ENCODE measurements at places on chromosomes 5 and 9.

DNA sequence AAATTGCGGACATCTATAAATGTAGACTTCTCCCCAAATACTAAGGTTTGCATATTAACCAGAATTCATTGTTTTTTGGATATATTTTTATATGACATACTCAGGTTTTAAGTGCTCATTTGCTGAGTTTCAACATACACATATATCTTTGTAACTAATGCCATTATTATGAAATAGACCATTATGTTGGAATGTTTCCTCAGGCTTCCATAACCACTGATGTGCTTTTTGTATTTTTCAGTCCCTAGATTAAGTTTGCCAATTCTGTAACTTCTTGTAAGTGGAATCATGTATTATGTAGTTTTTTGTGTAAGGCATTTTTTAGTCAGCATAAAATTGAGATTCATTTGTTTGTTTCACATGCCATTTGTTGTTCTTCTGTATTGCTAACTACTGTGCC is 32.1 kb downstream of the HSPA4 start:
- peaks cover 18% of the 10 kb centered on the region for H3K36me3 ChIP-seq
- no peak overlapping the region for H3K27ac ChIP-seq
- no peak overlapping the region for H3K4me3 ChIP-seq
- no peak for DNase-seq

DNA sequence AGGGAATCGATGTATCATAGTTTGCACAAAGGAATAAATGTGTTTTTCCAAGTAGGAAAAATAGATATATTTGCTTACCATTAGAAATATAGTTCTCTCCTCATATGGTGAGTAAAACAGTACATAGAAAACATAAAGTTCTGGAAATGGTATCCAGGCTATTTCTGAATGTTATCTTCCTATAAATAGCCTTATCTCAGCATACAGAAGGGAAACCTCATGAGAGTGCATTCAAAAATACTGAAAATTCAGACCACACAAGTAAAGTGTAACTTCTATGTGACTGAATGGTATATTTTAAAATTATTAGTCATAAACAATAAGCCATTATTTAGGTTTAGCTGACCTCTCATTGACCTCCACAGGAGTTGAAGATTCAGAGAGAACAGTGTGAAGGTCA is 43.5 kb downstream of the MOCS2 start:
- H3K27me3 ChIP-seq: no peaks in the 10 kb centered on the region
- H3K4me3 ChIP-seq: no peak overlapping the region
- peaks cover 1% of the 10 kb centered on the region for H3K36me3 ChIP-seq
- no peak overlapping the region for H3K27ac ChIP-seq

- no peak for DNase-seq
- H3K27me3 ChIP-seq: no peaks in the 10 kb centered on the region
- no peak overlapping the region for H3K27ac ChIP-seq
- no peak overlapping the region for H3K4me3 ChIP-seq
These were observed 37.9 kb upstream of the KLF9 start for GRCh38 chr9:70452365-70452764.

DNA sequence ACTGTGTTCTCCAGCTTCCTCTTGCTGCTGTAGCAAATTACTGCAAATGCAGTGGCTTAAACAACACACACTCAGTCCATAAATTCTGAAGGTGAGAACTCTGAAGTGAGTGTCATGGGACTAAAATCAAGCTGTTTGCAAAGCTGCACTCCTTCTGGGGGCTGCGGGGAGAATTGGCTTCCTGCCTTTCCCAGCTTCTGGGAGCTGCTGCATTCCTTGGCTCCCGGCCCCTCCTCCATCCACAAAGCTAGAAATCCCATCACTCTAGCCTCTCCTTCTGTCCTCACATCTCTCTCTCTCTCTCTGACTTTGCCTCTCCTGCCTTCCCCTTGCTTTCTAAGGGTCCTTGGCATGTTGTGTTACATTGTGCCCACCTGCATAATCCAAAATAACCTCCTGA is 14.2 kb upstream of the MED10 start:
- H3K36me3 ChIP-seq: no peaks in the 10 kb centered on the region
- DNase-seq: no peak
- no peak overlapping the region for H3K27ac ChIP-seq
- H3K27me3 ChIP-seq: no peaks in the 10 kb centered on the region
- H3K4me3 ChIP-seq: no peak overlapping the region

GRCh38 chr5:180209137-180209581 is at the start of gene RASGEF1C:
Gene RASGEF1C, minus strand, starts transcription at chr5:180209211. Its CDS starts 71,159 bp downstream, at chr5:180138052.
- no peak within 1 kb of the TSS for H3K27ac ChIP-seq
- peaks cover 7% of the 10 kb centered on the region for H3K27me3 ChIP-seq
- H3K4me3 ChIP-seq: peak within 1 kb of the TSS; percentile 73
- peaks cover 6% of the 10 kb centered on the region for H3K4me1 ChIP-seq
- DNase-seq: peak; percentile 66

- H3K36me3 ChIP-seq: no peaks in the 10 kb centered on the region
- DNase-seq: no peak
- no peak overlapping the region for H3K27ac ChIP-seq
- H3K4me3 ChIP-seq: no peak overlapping the region
- no peaks in the 10 kb centered on the region for H3K4me1 ChIP-seq
These were observed 35.9 kb upstream of the DMRT2 start for GRCh38 chr9:1014225-1014624.

GRCh38 chr9:27633764-27634163 is 60.5 kb upstream of the C9orf72 start:
- H3K4me3 ChIP-seq: no peak overlapping the region
- no peaks in the 10 kb centered on the region for H3K27me3 ChIP-seq
- DNase-seq: no peak
- no peak overlapping the region for H3K27ac ChIP-seq
- no peaks in the 10 kb centered on the region for H3K36me3 ChIP-seq

DNA sequence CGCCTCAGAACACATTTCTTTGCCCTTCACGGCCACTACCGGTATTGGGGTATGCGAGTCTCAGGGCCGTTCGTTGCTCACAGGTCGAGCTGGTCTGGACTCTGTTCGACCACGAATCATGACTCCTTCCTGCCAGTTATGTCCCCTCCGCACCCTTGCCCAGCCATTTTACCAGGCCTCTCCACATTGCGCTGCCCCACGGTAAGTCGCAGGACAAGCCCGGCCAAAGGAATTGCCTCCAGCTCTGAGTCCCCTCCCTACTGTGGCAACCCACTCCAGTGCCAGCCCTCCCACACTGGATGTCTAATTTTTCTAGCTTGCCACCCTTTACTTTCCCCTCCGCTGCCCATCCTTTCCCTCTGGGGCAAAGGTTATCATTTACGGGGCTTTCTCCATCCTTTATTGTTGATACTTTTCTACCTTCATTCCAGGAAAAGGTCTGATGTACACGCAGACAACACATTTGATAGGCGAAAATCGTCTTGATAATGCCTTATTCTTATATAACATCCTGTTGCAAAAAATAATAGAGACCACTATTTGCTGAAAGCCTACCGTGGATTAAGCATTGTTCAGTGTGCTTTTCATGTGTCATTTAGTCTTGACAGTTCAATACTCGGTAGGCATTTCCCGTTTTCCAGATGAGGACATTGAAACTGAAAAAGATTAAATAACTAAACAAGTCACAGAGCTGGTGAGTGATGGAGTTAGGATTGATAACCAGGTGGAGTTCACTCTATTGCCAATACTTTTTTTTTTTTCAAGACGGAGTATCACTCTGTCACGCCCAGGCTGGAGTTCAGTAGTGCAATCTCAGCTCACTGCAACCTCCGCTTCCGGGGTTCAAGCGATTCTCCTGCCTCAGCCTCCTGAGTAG is 958 bp upstream of the HSPA5 start:
- H3K36me3 ChIP-seq: peaks cover 17% of the 10 kb centered on the region
- peaks cover 8% of the 10 kb centered on the region for H3K4me1 ChIP-seq
- H3K27ac ChIP-seq: peak overlapping the region; percentile 76
- H3K4me3 ChIP-seq: peak overlapping the region; percentile 78
- DNase-seq: no peak

- peaks cover 55% of the 10 kb centered on the region for H3K36me3 ChIP-seq
- no peaks in the 10 kb centered on the region for H3K27me3 ChIP-seq
- H3K4me1 ChIP-seq: no peaks in the 10 kb centered on the region
- no peak overlapping the region for H3K4me3 ChIP-seq
- no peak overlapping the region for H3K27ac ChIP-seq
These were observed 17.5 kb downstream of the TRIP13 start for GRCh38 chr5:909994-910768.

GRCh38 chr5:94045839-94046782 is 304.7 kb upstream of the POU5F2 start:
- H3K4me3 ChIP-seq: no peak overlapping the region
- no peaks in the 10 kb centered on the region for H3K27me3 ChIP-seq
- no peaks in the 10 kb centered on the region for H3K4me1 ChIP-seq
- no peak for DNase-seq

DNA sequence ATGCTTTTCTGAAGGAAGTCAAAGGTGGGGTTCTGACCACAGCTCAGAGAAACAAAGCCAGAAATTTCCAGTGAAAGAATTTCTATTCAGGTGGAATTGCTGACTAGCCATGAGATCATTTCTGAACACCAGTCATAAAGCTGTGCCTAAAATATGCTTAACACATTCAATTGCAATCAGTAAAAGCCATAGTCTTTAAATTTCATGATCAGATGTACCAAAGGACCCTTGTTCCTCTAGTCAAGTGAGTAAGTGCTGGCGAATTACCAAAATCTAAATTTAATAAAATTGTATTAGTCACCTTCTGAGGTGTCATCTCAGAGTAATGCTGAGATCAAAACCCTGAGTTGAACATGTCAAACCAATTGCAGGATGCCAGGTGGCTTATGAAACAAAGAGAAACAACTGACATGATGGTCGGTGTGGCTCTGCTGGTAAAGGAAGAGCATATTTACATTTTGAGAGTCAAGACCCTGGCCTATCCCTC is 334.2 kb upstream of the CCNH start:
- H3K4me1 ChIP-seq: no peaks in the 10 kb centered on the region
- DNase-seq: no peak
- H3K36me3 ChIP-seq: no peaks in the 10 kb centered on the region
- H3K4me3 ChIP-seq: no peak overlapping the region

DNA sequence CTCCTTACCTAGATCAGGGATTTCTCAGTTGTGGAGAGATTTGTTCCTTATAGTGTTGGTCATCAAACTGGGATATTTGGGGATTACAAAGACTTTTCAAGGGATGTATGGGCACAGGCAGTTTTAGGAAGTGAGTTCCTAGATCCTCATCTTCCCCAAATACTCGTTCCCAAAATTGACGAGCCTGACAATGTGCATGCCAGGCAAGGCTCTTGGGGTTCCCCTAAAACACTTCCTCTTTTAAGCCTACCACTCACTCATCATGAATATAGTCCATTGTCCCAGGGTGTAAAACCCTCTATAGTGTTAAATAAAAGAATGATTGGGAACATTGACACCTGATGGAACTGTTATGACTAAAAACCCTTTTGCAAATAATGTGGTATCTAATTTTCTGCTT is 26.4 kb downstream of the PDCD1LG2 start:
- DNase-seq: peak; percentile 22
- no peak overlapping the region for H3K27ac ChIP-seq
- H3K4me1 ChIP-seq: no peaks in the 10 kb centered on the region
- H3K27me3 ChIP-seq: no peaks in the 10 kb centered on the region
- no peaks in the 10 kb centered on the region for H3K36me3 ChIP-seq
- no peak overlapping the region for H3K4me3 ChIP-seq

DNA sequence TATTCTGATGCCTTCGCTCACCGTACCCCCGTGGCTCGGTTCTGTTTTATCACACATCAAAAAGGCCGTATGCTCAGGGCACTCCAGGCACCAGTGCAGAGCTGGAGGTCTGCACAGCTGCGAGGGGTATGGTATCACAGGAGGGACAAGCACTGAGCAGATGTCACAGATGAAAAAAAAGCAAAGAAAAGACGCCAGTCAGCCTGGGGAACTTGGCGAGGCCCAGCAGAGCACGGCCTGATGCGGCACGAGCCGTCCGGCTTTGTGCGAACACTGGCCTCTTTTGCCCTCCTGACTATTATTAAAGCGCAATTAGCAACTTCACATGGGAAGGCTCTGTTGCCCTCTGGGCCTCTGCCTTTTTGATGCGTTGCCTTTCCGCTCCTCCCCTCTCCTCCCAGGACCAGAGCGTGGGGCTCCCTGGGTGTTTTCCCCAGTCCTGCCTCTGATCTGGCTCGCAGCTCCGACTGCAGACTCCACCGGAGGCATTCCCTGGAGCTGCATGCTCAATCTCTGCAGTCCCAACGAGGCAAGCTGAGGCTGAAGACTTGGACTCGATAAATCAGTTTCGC is 44.4 kb downstream of the AK8 start:
- no peak overlapping the region for H3K27ac ChIP-seq
- H3K4me3 ChIP-seq: no peak overlapping the region
- no peaks in the 10 kb centered on the region for H3K36me3 ChIP-seq
- H3K27me3 ChIP-seq: no peaks in the 10 kb centered on the region

DNA sequence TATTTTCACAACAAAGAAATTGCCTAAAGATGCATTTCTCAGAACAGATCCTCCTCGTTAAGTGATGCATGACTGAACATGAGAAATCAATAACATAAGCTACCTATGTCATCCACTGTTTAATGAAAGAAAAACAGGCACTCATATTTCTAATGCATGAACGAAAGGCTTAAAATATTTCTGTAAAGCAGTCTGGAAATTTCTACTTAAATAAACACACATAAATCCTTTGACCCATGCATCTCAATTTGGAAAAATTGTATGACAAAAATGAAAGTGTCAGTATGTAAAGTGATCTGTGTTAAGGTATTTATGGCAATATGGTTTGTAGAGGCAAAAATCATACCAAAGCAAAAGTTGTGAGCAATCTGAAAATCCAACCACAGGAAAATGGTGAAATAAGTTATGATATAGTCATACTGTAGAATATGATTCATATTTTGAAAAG is 399.2 kb upstream of the GRAMD2B start:
- no peak for DNase-seq
- no peaks in the 10 kb centered on the region for H3K4me1 ChIP-seq
- no peaks in the 10 kb centered on the region for H3K27me3 ChIP-seq
- H3K4me3 ChIP-seq: no peak overlapping the region
- H3K27ac ChIP-seq: no peak overlapping the region

DNA sequence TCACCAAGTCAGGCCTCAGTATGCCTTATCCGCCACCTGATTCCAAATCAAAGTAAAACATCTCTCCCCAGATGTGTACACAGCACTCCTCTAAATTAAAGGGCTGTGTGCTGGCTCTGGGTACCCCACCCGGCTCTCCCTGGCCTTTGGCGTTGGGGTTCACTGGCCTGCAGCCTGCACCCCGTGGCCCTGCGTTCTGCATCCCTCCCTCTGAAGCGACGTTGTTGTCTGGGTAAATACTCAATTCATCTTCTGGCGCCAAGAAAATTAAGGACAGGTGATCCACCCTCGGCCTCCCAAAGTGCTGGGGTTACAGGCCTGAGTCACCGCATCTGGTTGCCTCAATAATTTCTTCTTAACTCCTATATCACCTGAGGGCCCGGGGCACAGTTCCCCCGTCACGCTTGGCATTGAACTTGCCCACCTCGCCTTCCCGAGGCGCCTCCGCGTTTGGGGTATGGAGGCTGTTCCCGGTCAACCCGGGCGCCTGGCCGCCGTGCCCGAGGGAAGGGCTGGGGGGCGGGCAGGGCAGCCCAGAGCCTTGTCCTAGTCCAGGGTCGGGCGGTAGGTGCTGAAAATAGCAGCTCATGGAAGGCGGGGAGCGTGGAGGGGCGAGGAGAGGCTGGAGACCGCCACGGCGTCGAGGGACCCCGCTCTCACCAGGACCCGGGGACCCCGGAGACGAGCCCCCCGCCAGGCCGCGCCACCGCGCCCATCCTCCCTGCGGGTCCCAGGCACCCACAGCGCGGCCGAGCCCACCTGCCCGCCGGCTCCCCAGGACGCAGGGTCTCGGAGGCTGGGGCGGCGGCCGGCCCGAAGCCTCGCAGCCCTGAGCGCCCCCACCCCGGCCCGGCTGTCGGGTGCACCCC is 531 bp downstream of the ABO start:
- no peak overlapping the region for H3K27ac ChIP-seq
- H3K36me3 ChIP-seq: no peaks in the 10 kb centered on the region
- H3K4me3 ChIP-seq: peak overlapping the region; percentile 6
- peaks cover 38% of the 10 kb centered on the region for H3K27me3 ChIP-seq

- DNase-seq: no peak
- H3K27me3 ChIP-seq: no peaks in the 10 kb centered on the region
- H3K4me1 ChIP-seq: no peaks in the 10 kb centered on the region
- H3K27ac ChIP-seq: no peak overlapping the region
These were observed 1275.4 kb upstream of the CDH18 start for GRCh38 chr5:21263361-21263760.

Data from trophoblast cell (in vitro differentiated cells and primary cell).